ENCODE measurements at places on chromosomes 13 and 19. TPM values are rescaled to one million over a fixed set of nuclear protein-coding genes. Genes with fewer than 3 reads are reported as not detected.

The EXOC3L2 gene
- total RNA-seq: not detected

The CPT1C gene
- total RNA-seq: 0.59 TPM

The CASP14 gene
- not detected for total RNA-seq

The CD33 gene
- total RNA-seq: 1.7 TPM

The FCGBP gene
- 16.3 TPM for total RNA-seq

The COLGALT1 gene
- total RNA-seq: 30.3 TPM

The TIMM44 gene
- 85.0 TPM for total RNA-seq

The CBARP gene
- total RNA-seq: 0.22 TPM

The SYNGR4 gene
- total RNA-seq: not detected

DNA sequence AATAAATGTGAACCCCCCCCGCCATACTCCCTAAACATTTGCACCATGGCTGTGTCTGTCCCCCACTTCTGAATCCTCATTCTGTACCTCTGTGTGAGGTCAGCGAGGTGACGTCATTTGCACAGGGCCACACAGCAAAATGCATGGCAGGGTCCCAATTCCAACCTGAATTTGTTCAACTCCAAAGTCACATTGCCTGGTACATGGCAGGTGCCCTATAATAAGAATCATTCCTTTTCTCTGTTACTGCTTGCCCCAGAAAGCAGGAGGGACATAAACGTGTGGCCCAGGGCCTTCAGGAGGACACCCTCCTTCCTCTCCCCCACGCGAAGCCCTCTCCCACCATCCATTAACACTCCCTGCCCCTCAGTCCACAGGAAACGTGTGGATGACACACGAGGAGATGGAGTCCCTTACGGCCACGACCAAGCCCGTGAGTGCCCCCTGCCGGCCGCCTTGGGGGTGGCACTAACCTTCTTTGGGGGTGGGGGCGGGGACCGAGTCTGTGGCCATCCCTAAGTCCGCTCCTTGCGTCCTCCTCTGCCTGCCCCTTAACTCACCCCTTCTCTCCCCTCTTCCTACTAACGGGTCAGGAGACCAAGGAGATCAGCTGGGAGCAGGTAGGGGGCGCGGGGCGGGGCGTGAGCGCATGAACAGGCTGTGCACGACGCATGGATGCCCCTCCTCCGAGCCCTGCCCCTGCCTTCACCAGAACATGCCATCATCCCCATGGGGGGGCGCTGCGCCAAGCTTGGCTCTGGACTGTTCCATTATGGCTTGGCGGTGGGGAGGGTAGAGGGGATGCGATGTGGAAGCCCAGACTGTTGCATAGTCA is 9.4 kb downstream of the HRC start:
- H3K4me3 ChIP-seq: no peak overlapping the region
- no peak overlapping the region for H3K27ac ChIP-seq
- peaks cover 37% of the 10 kb centered on the region for H3K27me3 ChIP-seq
- peaks cover 49% of the 10 kb centered on the region for H3K4me1 ChIP-seq

DNA sequence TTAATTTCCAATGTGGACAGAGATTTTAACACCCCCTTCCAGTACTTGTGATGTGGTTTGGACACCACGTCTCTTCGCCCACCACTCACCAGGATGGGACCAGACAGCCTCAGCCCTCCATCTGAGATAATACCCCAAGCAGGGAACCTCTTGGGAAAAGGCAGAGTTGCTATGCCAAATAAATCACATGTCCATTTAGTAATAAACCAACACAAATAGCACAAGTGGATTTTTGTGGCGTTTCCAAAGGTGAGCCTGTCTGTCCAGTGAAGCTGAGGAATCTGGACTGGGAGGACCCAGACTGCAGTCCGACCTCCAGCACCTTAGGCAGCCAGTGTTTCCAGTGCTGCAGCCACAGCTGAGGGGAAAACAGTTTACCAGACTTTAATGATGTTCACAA is 34.1 kb upstream of the GAS6 start:
- H3K4me3 ChIP-seq: no peak overlapping the region
- no peaks in the 10 kb centered on the region for H3K4me1 ChIP-seq
- no peak for DNase-seq
- peaks cover 9% of the 10 kb centered on the region for H3K27me3 ChIP-seq

DNA sequence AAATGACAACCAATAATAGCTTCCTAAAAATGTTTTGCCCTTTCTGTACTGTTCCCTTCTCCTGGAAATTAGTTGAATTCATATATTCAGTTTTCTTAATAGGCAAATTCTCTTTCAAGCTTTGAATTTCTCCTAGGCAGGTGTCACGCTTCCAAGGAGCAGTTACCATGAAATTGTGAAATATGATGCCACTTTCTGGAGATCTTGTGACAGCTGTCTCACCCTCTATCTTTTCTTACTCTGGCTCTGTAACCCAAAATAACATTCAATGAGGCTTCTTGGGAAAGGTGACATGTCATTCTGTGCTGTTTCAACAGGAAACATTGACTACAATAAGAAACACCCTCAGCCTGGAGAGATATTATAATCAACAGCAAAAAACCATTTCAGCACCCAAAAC is 80.3 kb upstream of the MRI1 start:
- peaks cover 3% of the 10 kb centered on the region for H3K4me1 ChIP-seq
- no peaks in the 10 kb centered on the region for H3K36me3 ChIP-seq
- no peak overlapping the region for H3K27ac ChIP-seq
- no peak overlapping the region for H3K4me3 ChIP-seq
- no peaks in the 10 kb centered on the region for H3K27me3 ChIP-seq

- no peaks in the 10 kb centered on the region for H3K36me3 ChIP-seq
- peaks cover 7% of the 10 kb centered on the region for H3K4me1 ChIP-seq
- H3K4me3 ChIP-seq: no peak overlapping the region
- DNase-seq: no peak
Measured at GRCh38 chr19:53308339-53308811, 25.2 kb upstream of the ZNF845 start.

GRCh38 chr13:110000534-110001345 is 214.4 kb upstream of the IRS2 start:
- H3K27ac ChIP-seq: no peak overlapping the region
- H3K4me1 ChIP-seq: no peaks in the 10 kb centered on the region
- H3K4me3 ChIP-seq: no peak overlapping the region

- no peaks in the 10 kb centered on the region for H3K4me1 ChIP-seq
- no peak overlapping the region for H3K4me3 ChIP-seq
- H3K27ac ChIP-seq: no peak overlapping the region
- DNase-seq: no peak
Measured at GRCh38 chr13:105177265-105177900, 1358.1 kb downstream of the EFNB2 start.

DNA sequence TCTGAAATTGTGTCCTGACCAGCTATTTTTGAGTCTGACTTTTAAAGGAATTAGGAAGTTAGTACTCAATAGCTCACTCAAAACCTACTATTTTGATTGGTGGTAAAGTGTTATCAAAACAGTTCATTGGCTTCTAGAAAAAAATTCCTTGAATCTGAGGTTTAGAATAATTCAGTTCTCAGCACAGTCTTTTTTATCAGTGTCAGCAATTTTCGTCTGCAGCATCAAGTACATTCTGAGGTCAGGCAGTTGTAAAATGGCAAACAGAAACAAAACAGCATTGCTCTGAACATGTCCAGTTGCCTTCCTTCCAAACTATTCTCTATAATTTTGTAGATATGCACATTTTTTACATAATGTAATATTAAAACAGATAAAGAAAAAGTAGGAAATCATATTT is 1644.1 kb downstream of the SLITRK5 start:
- no peaks in the 10 kb centered on the region for H3K4me1 ChIP-seq
- H3K4me3 ChIP-seq: no peak overlapping the region
- H3K27ac ChIP-seq: no peak overlapping the region

- H3K4me3 ChIP-seq: no peak overlapping the region
- H3K36me3 ChIP-seq: no peaks in the 10 kb centered on the region
- H3K27me3 ChIP-seq: no peaks in the 10 kb centered on the region
Measured at GRCh38 chr13:44165221-44165888, 208.3 kb upstream of the SERP2 start.

GRCh38 chr13:23725922-23726321 is 155.7 kb downstream of the TNFRSF19 start:
- DNase-seq: no peak
- no peaks in the 10 kb centered on the region for H3K27me3 ChIP-seq
- H3K36me3 ChIP-seq: peaks cover 7% of the 10 kb centered on the region

GRCh38 chr19:57949702-57950101 is 2.2 kb upstream of the ZNF256 start:
- H3K27ac ChIP-seq: no peak overlapping the region
- H3K4me3 ChIP-seq: no peak overlapping the region
- H3K36me3 ChIP-seq: peaks cover 4% of the 10 kb centered on the region
- DNase-seq: no peak
- peaks cover 17% of the 10 kb centered on the region for H3K4me1 ChIP-seq

- H3K4me1 ChIP-seq: no peaks in the 10 kb centered on the region
- no peak overlapping the region for H3K27ac ChIP-seq
- H3K4me3 ChIP-seq: no peak overlapping the region
- H3K36me3 ChIP-seq: no peaks in the 10 kb centered on the region
Measured at GRCh38 chr13:59658738-59659330, 504.9 kb downstream of the DIAPH3 start.

GRCh38 chr13:31794452-31794851 is 55.1 kb downstream of the RXFP2 start:
- no peak for DNase-seq
- no peaks in the 10 kb centered on the region for H3K36me3 ChIP-seq
- H3K27me3 ChIP-seq: no peaks in the 10 kb centered on the region
- no peak overlapping the region for H3K4me3 ChIP-seq

DNA sequence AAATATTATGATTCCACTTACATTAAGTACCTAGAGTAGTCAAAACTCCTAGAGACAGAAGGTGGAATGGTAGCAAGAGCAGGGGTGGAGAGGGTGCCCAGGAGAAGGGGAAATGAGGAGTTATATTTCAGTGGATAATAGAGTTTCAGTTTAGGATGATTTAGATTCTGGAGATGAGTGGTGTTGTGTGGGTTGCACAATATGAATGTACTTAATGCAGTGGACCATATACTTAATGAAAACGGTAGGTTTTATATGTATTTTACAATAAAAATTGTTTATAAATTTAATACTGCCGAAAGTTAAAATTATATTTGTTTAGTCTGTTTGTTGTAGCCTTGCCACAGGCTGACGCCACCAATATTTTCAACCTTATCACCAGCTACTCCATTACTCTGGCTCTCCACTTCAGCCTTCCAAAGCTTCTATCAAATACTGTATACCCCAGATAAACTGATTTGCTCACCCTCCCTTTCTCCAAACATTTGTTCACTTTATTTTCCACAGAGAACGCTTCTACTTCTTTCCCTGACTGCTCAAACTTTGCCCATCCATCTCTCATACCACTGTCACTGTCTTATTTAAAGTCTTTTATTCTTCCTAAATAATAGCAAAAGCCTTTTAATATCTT is 1.4 kb upstream of the RBM26 start:
- H3K27me3 ChIP-seq: no peaks in the 10 kb centered on the region
- H3K4me3 ChIP-seq: no peak overlapping the region
- DNase-seq: no peak
- no peaks in the 10 kb centered on the region for H3K36me3 ChIP-seq

DNA sequence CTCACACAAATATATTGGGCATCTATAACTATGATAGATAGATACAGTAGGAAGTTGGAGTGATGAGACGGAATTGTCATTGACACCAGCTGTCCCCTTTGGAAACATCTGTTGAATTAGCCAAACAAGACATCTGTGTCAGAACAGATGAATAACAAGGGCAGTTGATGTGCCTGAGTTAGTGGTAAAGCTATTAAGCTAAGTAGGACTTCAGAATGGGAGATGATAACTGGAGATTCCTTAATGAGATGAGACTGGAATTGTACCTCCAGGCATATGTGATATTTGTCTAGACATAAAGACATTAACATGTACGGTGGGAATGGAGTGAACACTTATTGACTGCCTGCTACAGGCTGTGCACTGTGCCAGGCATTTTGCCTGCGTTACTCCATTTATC is 78.7 kb downstream of the MBNL2 start:
- H3K27ac ChIP-seq: no peak overlapping the region
- H3K4me1 ChIP-seq: peaks cover 14% of the 10 kb centered on the region

GRCh38 chr19:39444598-39445195 is 685 bp upstream of the SUPT5H start:
- H3K27me3 ChIP-seq: no peaks in the 10 kb centered on the region
- peaks cover 49% of the 10 kb centered on the region for H3K4me1 ChIP-seq
- peak overlapping the region; percentile 89 for H3K27ac ChIP-seq
- DNase-seq: no peak

GRCh38 chr13:21402586-21403307 is 56.4 kb downstream of the ZDHHC20 start:
- no peak for DNase-seq
- peaks cover 4% of the 10 kb centered on the region for H3K4me1 ChIP-seq
- no peaks in the 10 kb centered on the region for H3K27me3 ChIP-seq
- peaks cover 16% of the 10 kb centered on the region for H3K36me3 ChIP-seq
- no peak overlapping the region for H3K4me3 ChIP-seq
- H3K27ac ChIP-seq: no peak overlapping the region

DNA sequence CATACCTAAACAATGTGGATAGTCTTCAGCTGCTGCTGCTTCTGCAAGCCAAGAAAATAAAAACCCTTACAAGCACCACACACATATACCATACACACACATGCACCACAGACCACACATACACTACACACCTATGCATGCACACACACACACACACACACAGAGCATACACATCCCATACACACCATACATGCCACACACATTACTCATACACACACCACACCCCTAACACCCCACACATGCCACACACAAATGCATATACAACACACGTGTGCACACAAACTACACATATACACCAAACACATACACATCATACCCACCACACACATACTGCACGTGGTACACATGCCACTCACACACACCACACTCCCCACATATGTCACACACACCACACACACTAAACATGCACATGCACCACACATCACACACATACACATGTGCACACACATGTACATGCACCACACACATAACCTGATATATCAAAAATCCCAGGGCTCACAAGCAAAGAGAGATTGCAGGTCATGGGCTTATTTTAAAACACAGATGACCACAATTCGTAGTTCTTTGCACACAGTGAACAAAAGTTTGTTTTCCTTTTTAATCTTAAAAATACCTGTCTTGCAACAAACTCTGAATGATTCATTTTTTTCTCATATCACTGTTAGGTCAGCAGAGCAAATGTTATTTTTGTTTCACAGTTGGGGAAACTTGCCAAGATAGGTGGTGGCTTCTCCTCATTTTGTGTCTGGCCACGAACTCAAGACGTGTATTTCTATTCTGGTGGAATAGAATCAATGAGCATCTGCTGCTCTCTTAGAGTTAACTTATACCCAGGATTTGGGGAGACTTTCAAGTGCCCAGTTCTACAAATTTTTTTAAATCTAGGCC is 456.6 kb downstream of the FGF9 start:
- H3K27ac ChIP-seq: no peak overlapping the region
- H3K36me3 ChIP-seq: no peaks in the 10 kb centered on the region
- H3K4me1 ChIP-seq: no peaks in the 10 kb centered on the region
- no peak overlapping the region for H3K4me3 ChIP-seq

Data from CD4-positive, alpha-beta T cell (primary cell).